ENCODE measurements at places on chromosomes 11 and 22. TPM values are rescaled to one million over a fixed set of nuclear protein-coding genes. Genes with fewer than 3 reads are reported as not detected.

DNA sequence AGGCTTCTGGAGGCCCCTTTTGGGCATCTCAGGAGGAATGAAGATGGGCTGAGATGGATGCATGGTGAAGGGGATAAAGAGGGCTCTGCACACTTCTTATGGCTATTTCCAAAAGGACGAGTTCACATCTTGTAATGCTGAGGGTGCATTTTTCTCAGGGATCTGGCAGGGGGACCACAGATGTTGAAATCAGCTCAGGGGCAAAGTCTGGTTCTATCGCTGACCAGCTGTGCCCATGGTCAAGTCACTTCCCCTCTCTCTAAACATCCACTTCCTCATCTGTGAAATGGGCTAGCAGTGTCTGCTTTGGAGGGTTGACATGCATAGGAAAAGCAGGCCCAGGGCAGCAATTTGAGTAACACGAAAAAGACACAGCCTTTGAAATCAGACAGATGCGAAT, 26.5 kb downstream of the LHFPL7 start:
- no peak for DNase-seq

DNA sequence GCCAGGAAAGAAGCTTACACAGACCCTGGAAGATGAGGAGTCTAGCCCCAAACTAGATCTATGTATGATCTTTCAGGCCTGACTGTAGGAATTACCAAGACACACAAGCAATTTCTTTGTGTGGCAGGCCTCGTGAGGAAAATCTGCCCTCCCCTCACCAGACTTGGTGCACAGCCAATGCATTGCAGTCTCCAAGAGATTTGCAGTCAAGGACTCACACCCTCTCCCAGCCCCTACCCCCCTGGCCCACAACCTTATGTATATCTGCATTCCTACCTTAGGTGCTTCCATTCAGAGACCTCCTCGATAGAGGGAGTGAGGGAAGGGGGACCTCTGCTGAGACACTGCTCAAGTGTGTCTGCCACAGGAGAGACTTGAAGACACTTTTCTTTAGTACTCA, 9.8 kb downstream of the OR8B12 start:
- DNase-seq: no peak

- peak; percentile 79 for DNase-seq
Observed at GRCh38 chr22:19892257-19892879, 37.7 kb upstream of the GNB1L start.

ALDH3B2 gene
- total RNA-seq: not detected

DNA sequence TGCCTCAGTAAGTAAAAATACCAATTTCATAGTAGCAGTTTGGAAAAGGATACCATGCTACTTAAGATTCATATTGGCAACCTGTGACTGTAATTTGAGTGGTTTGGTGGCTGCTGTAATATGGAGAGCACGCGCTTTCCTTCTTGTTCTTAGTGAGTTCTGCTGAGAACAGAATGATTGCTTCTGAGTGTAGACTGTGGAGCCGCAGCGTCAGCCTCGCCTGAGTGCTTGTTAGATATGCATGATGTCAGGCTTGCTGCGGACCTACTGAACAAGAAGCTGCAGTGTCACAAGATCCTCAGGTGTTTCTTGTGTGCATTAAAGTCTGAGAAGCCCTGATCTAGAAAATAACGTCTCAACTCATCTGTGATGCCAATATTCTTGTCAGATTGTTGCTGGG, 143.2 kb downstream of the ARHGAP42 start:
- DNase-seq: no peak

DNA sequence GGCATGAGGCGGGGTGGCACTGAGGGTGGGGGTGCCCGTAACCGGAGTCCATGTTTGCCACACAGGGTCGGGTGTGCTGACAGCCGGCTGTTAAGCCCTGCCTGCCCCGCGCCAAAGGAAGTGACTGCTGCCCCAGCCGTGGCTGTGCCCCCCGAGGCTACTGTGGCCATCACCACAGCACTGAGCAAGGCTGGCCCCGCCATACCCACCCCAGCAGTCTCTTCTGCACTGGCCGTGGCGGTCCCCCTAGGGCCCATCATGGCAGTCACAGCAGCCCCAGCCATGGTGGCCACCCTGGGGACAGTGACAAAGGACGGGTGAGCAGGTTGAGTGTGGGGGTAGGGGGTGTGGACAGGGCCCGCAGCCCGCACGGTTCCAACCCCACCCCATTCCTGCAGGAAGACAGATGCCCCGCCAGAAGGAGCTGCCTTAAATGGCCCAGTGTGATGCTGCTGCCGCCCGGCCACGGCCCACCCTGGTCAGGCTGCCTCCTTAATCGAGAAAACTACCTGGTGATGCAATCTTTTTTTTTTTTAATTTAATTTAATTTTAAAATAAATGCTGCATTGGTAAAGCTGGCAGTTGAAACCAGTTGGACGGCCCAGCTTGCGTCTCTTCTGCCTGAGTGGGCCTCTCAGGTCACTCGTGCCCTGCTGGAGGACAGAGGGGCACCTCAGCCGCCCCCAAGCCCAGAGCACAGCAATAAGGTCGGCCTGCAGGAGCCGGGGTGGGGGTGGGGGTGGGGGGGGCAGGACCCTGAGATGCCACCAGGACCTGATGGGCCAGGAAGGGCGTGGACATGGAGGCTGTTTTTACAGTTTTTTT, 30.8 kb downstream of the SBF1 start:
- DNase-seq: no peak

P2RX3 gene
- total RNA-seq: not detected

DNA sequence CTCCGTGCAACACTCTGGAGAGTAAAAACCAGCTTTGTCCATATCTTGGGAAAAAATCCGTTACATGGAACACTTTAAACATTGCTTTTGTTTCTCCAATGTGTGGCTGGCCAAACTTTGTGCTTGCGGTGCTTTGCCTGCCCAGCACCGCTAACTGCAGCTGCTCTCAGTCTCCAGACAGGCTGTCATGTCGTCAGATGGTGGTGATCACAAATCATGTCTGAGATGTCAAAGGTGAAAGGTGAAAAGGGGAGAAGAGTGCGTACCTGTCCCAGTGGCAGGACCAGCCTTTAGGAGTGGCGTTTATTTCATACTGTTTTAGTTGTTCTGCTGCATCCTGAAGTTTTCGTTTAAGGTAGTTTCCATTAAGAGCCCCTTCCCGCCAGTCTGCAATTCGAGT, 17.1 kb upstream of the AGBL2 start:
- no peak for DNase-seq

BCO2 gene
- total RNA-seq: 1.9 TPM

DNA sequence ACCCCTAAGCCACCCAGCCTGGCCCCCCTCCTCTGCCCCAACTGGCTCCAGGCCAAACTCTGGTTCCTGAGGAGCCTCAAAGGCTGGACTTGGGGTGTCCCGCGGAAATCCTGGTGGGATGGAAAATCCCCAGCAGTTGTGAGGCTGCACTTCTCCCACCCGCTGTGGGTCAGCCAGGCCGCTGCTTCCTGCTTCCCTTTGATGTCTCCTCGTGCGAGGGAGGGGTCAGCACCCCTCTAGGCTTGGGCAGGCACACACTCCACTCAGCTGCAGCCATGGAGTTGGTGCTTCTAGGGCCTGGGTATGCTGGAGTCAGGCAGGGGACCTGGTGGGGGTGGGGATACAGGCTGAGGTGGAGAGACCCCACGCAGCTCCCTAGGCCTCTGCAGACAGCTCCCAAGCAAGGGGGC, 12.0 kb downstream of the KCNQ1OT1 start:
- no peak for DNase-seq

DEPDC7 gene
- not detected for total RNA-seq

CHRM1 gene
- total RNA-seq: not detected

TYR gene
- total RNA-seq: not detected

APLNR gene
- 0.09 TPM for total RNA-seq

GRCh38 chr11:14894657-14895598, 2.9 kb upstream of the CYP2R1 start:
- peak; percentile 11 for DNase-seq

- no peak for DNase-seq
Observed at GRCh38 chr11:92642177-92642931, 327.1 kb upstream of the MTNR1B start.

DNA sequence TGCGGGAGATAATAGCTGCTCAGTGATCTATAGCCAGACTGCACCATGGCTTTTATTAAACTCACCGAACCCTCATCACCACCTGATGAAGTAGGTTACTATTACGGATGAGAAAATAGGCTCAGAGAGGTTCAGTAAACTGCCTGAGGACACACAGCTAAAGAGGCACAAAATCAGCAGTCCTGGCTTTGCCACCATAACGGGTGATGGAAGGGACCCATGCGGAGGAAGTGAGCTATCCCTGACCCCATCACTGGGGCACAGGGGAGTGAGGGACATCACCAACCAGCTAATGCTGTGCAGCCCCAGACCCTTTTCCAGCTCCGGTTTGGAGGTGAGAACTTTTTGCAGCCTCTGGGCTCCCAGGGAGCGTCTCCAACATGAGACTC, 7.3 kb upstream of the DERL3 start:
- DNase-seq: no peak

GRCh38 chr11:67522844-67523555, at the start of gene CABP2:
Gene CABP2 (minus strand): TSS chr11:67523446. CDS start chr11:67523326, 120 bp downstream.
- DNase-seq: no peak

GRCh38 chr11:16242806-16243205, 113.5 kb downstream of the SOX6 start:
- DNase-seq: no peak

DNA sequence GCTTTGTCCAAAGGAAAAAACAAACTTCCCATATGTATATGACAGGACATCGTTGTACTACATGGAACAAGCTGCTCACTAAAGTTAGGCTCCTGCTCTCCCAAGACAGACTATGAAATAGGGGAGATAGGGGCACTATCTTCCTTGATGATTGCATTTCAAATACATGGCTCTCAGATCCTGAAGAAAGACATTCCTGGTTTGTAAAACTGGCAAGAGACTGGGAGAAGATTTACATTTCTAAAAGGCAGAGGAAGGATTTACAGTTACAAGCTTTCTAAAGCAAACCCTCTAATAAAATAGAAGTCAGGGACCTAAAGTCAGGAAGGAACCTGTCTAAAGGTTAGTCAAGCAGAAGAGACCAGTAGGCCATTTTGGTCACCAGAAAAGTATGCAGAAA, 103.7 kb downstream of the SLC17A6 start:
- DNase-seq: no peak

FAT3 gene
- 0.05 TPM for total RNA-seq

SIAE gene
- 15.1 TPM for total RNA-seq

DNA sequence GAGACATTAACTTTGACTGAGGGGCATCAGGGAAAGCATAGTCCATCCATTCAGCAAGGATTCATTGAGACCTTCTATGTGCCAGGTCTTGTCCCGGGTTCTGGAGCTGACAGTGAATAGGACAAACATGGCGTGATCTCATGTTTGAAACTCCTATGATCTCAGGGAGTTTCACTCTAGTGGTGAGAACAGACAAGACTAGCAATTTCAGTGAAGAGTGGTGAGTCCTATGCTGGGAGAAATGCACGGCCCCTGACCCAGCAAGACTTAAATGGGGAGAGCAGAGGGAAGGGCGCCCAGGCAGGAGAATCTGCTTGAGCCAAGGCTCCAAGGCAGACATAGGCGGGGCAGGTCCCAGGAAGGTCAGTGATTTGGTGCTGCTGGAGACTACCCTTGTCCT, 155.7 kb downstream of the CEP164 start:
- no peak for DNase-seq

GRCh38 chr11:114764563-114764962, 86.2 kb downstream of the NXPE2 start:
- no peak for DNase-seq

DNA sequence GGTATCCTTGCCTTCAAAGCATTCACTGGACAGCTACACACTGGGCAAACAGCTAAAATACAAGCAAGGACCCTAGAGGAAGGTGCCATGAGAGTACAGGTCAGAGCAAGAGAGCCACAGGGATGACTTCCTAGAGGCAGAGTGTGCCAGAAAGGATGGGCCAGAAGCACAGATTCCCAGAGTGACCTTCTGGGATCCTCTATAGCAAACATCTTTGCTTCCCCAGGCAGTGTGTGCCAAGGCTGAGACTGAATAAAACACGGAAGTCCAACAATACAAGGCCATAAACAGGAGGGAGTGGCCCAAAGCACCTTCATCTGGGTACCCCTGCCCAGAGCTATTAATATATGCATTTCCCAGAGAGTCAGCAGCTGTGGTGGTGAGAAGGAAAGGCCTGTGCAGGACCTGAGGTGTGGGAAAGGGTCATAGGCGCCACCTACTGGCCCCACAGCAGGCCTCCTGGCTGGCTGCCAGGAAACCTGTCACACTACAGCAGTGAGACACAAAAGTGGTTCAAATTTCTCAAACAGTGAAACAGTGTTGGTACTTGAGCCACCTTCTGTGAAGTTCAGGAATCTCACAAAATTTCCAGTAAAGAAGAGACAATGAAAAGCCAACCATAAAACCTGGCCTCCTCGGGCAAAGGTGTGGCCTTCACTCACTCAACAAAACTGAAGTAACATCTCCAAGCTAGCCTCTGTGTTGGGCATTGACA, 20.3 kb downstream of the CLPB start:
- peak; percentile 81 for DNase-seq

OR10A5 gene
- not detected for total RNA-seq

DNA sequence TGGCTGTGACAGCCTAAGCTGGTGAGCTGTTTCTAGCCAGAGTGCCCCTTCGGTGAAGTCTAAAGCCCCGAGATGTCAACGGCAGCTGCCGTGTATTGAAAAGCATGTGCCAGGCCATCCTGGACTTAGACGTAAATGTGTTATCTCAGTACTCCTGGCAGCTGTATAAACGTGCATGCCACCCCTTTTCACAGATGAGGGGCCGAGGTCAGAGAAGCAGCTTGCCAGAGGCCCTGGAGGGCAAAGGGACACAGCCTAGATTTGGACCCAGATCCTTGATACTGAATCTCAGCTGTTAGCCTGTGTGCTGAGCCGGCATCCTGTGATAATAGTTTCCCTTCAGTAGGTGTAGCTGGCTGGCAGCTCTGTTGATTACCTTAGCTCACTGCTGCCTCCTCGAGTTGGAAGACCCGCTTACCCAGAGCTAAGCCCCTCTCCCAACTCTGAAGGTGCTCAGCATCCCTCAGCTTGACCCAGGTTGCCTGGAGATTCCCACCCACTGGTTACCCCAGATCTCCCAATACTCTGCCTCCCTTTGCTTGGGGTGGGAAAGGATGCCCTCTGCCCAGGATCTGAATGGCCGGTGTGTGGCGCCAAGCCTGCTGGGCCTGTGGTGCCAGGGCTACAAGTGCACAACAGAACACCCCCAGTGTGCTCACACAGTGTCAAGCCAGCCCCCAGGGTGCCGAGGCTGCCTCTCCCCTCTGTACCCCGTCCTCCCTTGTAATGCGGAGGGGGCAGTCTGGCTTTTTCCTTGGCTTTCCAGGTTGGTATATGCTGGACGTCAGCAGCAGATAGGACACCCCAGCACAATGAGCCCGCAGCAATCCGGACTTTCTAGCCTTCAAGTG, 59.8 kb upstream of the WNT7B start:
- peak; percentile 50 for DNase-seq

Measured in endothelial cell of umbilical vein (primary cell).